ENCODE measurements at places on chromosomes 2 and 18.

- no peak for DNase-seq
Measured at GRCh38 chr2:240571314-240571973, 3.2 kb downstream of the RNPEPL1 start.

GRCh38 chr2:119475225-119475856 lies 43.7 kb downstream of the TMEM37 start:
- no peak for DNase-seq

DNA sequence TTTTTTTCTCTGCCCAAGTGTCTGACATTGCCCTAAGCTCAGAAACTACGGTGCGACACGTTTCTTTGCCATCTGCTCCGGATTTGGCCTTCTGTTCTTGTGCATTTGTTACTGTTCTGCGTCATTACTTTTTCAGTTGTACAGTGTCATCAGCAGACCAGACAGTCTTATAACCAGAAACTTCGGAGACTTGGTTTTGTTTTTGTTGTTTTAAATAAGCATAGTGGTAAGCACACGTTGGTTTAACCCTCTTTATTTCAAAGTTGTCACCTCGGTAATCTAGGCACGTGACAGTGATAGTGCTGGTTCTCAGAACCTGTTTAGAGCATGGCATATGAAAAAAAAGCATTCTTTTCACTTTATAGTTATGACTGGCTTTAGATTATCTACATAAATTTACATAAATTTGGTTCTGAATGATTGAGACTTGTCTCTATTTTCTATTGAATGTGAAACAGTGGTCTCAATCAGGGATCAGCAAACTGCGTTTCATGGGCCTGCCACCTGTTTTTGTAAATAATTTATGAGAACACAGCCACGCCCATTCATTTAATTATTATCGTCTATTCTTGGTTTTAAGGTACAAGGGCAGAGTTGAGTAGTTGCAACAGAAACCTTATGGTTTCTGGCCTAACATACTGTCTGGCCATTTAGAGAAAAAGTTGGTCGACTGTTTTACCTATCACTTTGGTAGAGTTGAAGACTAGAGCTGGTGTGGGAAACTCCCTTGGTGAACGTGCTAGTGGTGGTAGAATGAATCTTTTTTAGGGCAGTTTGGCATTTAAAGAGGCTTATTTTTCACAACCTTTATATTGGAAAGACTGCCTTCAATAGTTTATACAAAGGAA lies 106.5 kb downstream of the ZNF532 start:
- no peak for DNase-seq

- DNase-seq, result no peak
Measured at GRCh38 chr2:152247337-152247695, 71.8 kb upstream of the STAM2 start.

DNA sequence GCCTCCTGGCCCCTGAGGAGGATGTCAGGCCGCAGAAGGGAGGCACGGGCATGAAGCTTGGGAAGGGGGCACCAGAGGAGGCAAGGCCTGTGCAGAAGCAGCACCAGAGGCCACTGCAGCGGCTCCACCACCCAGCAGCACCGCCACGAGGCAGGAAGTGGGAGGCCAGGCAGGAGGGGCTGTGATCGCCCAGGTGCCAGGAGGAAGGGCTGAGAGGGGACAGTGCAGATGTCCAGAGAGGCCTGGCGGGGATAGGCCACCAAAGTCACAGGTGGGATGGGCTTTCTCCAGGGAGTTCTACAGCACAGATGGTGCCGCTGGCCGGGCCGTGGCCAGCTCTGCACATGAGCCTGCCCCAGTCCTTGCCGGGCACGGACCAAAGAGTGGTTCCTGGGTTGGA lies 6.0 kb upstream of the ALPI start:
- no peak for DNase-seq

DNA sequence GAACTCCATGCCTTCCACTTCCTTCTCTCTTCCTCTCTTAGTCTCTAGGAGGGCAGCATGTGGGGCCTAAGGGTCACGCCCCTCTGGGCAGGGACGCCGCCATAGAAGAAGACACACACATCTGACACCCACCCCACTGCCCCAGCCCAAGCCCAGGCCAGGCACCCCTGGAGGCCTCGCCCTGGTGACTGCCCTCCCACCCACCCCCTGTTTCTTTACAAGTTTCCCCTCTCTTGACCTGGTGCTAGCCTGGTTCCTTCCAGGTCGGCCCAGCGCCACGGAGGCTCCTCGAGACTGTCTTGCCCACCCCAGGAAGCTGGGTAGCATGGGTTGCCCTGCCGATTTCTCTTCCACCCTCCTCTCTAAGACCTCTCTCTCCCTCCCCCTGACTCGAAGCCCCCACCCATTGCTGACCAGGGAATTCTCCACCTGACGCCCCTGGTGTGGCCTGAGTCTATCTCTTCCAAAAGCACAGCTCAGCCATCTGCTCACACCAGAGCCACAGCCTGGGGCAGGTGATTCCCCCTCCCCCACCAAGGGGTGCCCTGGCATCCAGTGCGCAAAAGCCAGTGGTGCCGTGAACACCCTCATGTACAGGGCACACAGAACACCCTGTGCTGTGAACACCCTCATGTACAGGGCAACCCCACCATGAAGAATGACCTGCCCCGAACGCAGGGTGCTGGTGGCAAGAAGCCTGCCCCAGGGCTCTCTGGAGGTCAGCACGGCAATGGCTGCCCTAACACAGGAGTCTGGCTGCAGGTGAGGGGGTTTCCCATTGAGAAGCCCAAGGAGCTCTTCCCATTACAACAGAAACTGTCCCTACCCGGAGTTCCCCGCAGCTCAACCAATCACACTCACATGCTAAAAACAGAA lies 13.5 kb upstream of the SALL3 start:
- no peak for DNase-seq

- DNase-seq, result no peak
Measured at GRCh38 chr2:155502766-155503165, 804.3 kb downstream of the KCNJ3 start.

DNA sequence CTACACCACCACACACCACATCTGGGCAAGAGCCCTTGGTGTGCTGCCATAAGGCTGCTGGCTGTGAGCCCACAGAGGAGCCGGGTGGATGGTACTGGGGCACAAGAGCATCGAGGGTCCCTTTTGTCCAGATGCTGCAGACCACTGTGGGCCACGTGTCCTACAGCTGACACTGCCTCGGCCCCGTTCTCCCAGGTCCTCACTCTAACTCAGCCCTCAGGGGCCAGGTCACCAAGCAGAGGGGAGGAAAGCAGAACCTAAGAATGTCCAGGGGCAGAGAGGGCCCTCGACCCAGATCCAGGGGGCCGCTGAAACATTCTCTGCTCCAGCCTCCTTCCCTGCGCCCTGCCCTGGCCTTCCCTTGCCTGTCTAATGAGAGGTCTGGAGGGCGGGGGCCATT lies 91.7 kb upstream of the ASB18 start:
- no peak for DNase-seq

GRCh38 chr2:111204706-111205105 lies 84.0 kb downstream of the BCL2L11 start:
- DNase-seq, result no peak

DNA sequence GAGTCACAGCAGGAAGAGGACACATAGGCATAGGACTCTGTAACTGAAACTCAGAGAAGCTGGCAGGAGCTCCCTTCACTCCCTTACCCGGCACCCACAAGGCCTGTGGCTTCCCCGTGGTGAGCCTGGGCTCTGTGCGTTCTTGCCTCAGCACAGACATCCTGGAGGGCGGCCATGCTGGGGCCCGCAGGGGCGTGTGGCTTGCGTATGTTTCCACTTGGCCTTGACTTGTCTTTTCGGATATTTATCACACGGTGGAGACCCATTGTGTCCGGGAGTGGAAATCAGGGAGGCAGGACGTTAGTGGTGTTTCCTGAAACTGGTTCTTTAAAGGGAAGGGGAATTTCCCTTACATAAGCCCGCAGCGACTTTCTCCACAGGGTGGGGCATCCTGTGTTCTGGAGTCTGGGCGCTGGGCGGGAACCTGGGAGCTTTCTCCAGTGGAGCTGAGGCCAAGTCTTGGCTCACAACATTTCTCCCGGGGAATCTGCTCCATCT lies 49.9 kb upstream of the EML6 start:
- DNase-seq, result peak; percentile 66

GRCh38 chr2:28639836-28640235 lies 111.8 kb upstream of the PPP1CB start:
- DNase-seq, result no peak

GRCh38 chr2:30780776-30781330 lies 26.4 kb downstream of the CAPN13 start:
- no peak for DNase-seq

GRCh38 chr2:88091943-88092342 lies 24.3 kb downstream of the SMYD1 start:
- DNase-seq, result no peak

DNA sequence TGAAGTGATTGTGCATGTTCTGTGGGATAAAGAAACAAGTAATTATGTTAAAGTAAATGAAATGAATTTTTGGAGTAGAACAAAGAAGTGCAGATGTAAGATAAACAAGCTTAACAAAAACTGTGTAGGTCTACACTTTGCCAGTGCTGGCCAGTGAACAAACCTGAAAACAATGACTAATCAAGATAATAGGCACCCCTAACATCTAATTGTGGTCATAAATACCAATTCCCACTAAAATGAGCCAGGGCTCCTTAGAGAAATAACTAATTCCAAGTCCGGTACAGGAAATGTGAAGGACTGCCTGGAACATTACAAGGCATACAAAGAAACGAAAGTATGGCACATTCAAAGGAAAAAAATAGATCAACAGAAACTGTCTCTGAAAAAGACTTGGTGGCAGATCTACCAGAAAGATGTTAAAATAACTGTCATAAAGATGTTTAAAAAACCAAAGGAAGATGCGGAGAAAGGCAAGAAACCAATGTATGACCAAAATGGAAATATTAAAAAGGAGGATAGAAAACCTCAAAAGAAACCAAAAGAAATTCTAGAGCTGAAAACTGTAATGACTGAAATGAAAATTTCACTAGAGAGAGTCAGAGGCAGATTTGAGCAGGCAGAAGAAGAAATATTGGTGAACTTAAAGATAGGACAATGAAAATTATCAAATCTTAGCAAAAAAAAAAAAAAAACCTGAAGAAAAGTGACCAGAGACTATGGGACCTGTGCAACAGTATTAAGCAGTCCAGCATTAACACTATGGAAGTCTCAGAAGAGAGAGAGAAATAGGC lies 94.7 kb upstream of the SLC66A3 start:
- DNase-seq, result no peak

DNA sequence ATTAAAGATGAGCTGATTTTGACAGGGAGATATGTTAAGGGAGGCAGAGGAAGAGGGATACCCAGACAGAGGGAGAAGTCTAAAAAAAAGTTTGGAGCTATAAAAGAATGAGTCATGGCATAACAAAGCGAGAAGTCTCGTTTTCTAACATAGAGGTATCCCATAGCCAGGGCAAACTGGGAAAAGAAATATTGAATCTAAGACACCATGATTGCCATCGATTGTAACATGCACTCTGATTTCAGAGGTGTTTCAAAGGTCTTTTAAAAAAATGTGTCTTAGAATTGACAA lies 110.7 kb downstream of the MDH1 start:
- DNase-seq, result no peak

DNA sequence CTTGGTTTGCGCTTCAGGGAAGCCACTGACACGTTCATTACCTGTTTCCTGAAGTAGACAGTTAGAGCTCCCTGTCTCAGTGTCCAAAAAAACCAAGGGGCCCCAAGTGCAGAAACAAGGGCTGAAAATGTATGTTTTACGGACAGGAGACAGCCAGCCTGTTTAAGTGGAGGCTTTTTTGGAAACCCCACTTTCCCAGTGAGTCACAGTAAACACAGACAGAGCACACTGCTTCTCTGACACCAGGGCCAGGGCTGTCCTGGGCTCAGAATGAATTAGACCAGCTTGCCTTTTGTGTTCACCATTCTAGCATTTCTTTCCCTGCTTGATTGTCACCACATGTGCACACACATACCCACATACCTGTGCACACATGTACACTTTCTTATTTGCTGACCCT lies 128.6 kb downstream of the SH3RF3 start:
- DNase-seq, result no peak

GRCh38 chr2:39649511-39649910 lies 16.2 kb upstream of the TMEM178A start:
- DNase-seq, result no peak

GRCh38 chr2:56182420-56182819 lies 1.4 kb upstream of the CCDC85A start:
- DNase-seq, result no peak

GRCh38 chr2:23940718-23941620 lies 706 bp downstream of the UBXN2A start:
- peak; percentile 59 for DNase-seq

DNA sequence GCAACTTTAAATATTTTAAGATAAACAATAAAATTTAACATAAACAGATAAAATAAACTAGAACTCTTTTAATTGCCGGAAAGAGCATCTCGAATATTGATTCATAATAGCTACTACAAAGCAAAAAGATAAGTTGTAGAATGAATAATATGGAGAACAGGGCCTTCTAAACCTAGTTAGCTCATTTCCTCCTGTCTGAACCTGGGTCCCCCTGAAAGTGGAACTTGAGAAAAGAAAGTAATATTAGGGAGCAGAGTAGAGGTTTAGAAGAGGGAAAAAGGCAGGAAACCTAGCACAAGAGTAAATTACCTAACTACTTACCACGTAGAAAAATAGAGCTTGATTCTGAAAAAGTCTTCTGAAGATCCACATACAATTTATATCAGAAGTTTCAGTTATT lies 80.7 kb upstream of the NETO1 start:
- no peak for DNase-seq

DNA sequence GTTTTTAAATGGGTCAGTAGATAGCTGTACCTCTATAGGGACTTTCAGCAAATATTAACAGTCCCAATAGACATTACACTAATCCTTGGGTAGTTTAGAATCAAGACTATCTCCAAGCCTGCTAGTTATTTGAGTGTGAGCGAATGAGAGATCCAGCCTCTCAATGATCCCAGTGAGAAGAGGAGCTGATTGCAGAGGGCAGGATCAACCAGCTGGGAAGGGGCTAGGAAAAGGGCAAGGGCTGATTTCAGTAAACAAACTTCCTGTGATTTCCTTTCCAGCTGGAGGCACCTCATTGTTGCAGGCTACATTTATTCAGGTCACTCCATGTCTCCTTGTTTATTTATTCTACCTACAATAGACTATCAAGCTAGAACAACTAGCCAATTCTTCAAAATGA lies 84.1 kb upstream of the CTNNA2 start:
- DNase-seq, result no peak

- no peak for DNase-seq
Measured at GRCh38 chr2:85187069-85187468, 53.9 kb downstream of the TCF7L1 start.

DNA sequence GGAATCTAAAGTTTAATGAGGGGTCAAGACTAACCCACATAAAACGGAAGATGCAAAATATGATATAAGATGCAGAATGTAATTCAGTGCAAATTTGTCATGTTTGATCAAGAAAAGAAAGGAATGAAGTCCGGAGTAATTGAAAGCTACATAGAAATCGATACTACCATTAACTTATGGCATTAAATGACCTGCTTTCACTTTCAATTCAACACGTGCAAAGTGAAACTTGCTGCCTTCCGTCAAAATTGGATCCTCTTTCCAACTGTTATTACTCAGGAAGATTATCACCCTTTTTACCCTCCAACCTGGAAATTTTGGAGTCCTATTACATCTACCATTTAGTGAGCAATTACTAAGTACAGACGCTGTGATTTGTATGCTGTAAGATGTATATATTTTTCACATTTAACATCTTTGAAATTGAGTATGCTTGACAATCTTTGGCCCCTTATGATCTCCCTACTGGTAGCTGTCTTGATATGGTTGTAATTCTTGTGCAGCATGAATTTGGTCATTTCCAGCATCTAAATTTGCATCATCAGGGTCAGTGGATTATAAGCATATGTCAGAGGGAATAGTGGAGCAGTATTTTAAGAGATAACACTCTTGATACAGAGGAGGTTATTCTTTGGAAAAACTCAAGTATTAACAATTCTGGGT lies 18.6 kb downstream of the UNC80 start:
- no peak for DNase-seq

GRCh38 chr2:44848026-44848425 lies 93.5 kb upstream of the SIX3 start:
- DNase-seq, result no peak
